Epithelial cell of alveolus of lung (primary cell): ENCODE measurements at places on chromosomes 7 and 10. TPM values are rescaled to one million over a fixed set of nuclear protein-coding genes. Genes with fewer than 3 reads are reported as not detected.

AIMP2 gene
- 40.4 and 74.5 TPM in 2 replicates for total RNA-seq

RNLS gene
- 9.1 and 22.0 TPM in 2 replicates for total RNA-seq

AMPH gene
- total RNA-seq, result 2.8 and 6.0 TPM in 2 replicates

KCNH2 gene
- under 0.01 and 0.16 TPM in 2 replicates for total RNA-seq

ANXA8L1 gene
- total RNA-seq, result 0.56 and 5.7 TPM in 2 replicates

PDK4 gene
- total RNA-seq, result 1.2 and 93.7 TPM in 2 replicates
